Bronchial smooth muscle cell (primary cell): ENCODE measurements at places on chromosomes 6 and 20. TPM values are rescaled to one million over a fixed set of nuclear protein-coding genes. Genes with fewer than 3 reads are reported as not detected.

The GSTA1 gene
- not detected in 2 replicates for total RNA-seq

The GHRH gene
- total RNA-seq, result not detected in 2 replicates

The SERINC1 gene
- total RNA-seq, result 289 and 311 TPM in 2 replicates

The C2 gene
- 0.86 and 2.0 TPM in 2 replicates for total RNA-seq

The SLC2A10 gene
- total RNA-seq, result 40.6 and 42.4 TPM in 2 replicates

The CRISP2 gene
- total RNA-seq, result not detected in 2 replicates

The ARFGEF3 gene
- under 0.01 TPM in 2 replicates for total RNA-seq

The KCNK5 gene
- total RNA-seq, result not detected in 2 replicates

The CEP57L1 gene
- 18.8 and 23.5 TPM in 2 replicates for total RNA-seq

The ARMH2 gene
- total RNA-seq, result not detected in 2 replicates

The TREML1 gene
- total RNA-seq, result not detected in 2 replicates

The GCNT2 gene
- total RNA-seq, result 0.32 and 0.60 TPM in 2 replicates

The NFYA gene
- total RNA-seq, result 11.2 and 13.2 TPM in 2 replicates

The ENPP1 gene
- total RNA-seq, result 5.6 and 11.5 TPM in 2 replicates

The SLPI gene
- total RNA-seq, result 1.1 and 2.8 TPM in 2 replicates

The MANEA gene
- 3.8 and 7.4 TPM in 2 replicates for total RNA-seq

The ECT2L gene
- total RNA-seq, result 0.09 and 0.16 TPM in 2 replicates

The LTA gene
- not detected in 2 replicates for total RNA-seq

The LINC00237 gene
- total RNA-seq, result not detected in 2 replicates

The CGA gene
- 0.16 TPM in 1 of 2 replicates, not detected in the other for total RNA-seq

The TINAG gene
- total RNA-seq, result not detected in 2 replicates

The C6orf47 gene
- 16.9 and 19.9 TPM in 2 replicates for total RNA-seq

The MUCL3 gene
- total RNA-seq, result not detected in 2 replicates

The SLC22A1 gene
- 0.60 and 1.1 TPM in 2 replicates for total RNA-seq

The GJA1 gene
- total RNA-seq, result 91.7 and 120 TPM in 2 replicates
